Hepatocyte (in vitro differentiated cells): ENCODE measurements at places on chromosomes 4 and X.

GRCh38 chr4:138643827-138644226 is 371.8 kb upstream of the NOCT start:
- no peak for DNase-seq

GRCh38 chr4:144582975-144583374 is 63.0 kb upstream of the HHIP start:
- DNase-seq = peak; percentile 12

DNA sequence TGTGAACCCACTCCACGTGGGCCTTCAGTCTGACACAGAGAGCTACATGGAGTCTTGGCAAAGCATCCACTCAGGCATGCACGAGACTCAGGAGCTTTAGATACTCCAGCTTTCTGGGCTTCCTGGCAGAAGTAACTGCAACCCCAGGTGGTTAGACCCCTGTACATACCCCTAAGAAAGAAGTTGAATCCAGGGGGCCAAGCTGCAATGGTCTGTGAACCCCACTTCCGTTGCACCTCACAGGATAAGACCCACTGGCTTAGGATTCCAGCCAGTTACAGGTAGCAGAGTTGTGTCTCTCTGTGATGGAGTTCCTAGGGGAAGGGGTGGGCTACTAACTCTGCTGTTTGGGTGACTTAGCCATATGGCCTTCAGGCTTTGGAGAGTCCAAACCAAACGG is 21.4 kb upstream of the FAAH2 start:
- DNase-seq = no peak

DNA sequence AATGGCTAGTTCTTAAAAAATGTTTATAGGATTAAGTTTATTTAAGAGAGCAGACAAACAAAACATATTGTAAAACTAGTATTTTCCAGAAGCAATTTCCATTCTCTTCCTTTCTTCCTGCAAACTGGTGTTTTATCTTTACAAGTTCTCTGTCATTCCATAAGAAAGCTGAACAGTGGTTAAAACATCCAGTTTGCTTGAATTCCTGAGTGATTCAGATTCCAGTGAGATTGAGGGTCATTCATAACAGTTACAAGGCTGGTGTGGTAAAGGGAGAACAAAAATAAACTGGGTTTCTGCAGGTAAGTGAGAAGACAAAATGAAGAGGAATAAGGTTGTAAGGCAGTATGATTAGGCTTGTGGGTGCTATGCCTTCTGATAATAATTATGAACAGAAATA is 544.8 kb upstream of the DIPK2B start:
- DNase-seq = no peak

DNA sequence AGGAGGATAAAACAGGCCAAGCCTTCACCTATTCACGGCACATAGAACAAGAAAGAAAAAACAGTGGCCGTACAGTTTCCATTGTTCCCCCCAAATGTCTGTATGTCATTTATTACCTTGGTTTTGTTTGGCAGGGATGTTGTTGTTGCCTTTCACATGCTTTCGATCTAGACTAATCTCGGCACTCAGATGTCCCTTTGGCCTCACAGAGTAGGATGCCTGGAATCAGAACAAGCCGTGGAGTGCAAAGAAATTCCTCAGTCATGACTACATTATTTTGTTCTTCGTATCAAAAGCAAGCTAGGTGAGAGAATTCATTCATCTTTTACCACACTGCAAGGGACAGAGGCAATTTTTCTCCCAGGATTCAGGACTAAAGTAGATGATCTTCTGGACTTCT is 106.9 kb downstream of the SMIM20 start:
- DNase-seq = no peak

GRCh38 chrX:139287155-139287924 is 243.2 kb upstream of the F9 start:
- DNase-seq = peak; percentile 6

GRCh38 chrX:56564921-56565840 is 1.8 kb downstream of the UBQLN2 start:
- peak; percentile 4 for DNase-seq

DNA sequence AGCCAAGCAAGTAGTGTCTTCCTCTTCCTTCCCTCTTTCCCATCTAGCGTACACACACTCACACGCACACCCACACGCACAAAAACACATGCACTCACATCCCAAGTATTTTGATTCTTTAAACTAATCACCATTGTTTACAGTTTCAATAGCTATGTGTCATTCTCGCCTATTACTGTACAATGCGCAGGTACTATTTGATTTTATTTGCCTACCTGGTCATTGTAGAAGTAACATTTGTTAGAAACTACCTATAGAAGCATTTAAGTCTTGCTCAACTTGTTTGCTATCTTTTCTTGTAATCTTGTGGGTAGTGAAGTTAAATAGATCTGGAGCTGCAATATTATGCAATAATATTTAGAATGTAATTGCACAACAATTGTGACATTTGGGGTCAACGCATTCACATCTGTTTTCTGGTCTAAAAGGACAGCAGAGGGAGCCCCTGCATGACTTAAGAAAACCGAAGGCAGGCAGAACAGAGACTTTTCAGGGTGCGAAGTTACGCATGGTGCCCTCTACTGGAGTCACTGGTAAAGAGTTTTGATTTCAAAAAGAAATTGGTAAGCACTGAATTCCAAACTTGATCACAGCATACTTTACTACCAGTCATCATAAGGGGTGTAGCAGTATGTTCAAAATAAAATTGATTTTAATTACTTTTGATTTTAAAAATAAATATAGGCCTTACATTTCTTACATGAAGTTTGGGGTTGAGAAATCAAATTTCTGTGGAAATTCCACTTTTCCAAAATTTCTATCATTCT is 503.3 kb upstream of the FAM241A start:
- peak; percentile 92 for DNase-seq

GRCh38 chrX:111088628-111089027 is 7.4 kb upstream of the PAK3 start:
- no peak for DNase-seq

- peak; percentile 89 for DNase-seq
These were observed 143.9 kb downstream of the BCOR start for GRCh38 chrX:39953879-39954278.

DNA sequence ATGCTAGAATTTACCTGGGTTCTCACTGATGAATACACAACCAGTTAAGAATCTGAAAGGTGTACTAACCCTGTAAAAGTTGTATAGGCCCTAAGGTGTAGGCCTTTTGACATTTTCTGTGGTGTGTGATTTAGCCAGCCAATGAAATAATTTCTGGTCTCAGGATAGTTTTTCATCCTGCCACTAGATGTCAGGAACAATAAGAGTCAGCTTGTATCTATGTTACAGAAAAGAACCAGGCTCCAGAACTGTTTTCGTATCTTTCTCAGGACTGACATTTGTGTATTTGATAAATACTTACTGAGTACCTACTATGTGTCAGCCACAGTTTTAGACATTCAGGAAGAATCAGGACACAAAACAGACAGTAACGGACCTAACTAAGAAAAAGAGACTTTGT is 673.6 kb upstream of the TENM3 start:
- DNase-seq = peak; percentile 45

GRCh38 chr4:136748773-136749172 is 783.5 kb downstream of the PCDH18 start:
- DNase-seq = no peak

- DNase-seq = no peak
These were observed 34.9 kb downstream of the ZCCHC13 start for GRCh38 chrX:74338852-74339251.

DNA sequence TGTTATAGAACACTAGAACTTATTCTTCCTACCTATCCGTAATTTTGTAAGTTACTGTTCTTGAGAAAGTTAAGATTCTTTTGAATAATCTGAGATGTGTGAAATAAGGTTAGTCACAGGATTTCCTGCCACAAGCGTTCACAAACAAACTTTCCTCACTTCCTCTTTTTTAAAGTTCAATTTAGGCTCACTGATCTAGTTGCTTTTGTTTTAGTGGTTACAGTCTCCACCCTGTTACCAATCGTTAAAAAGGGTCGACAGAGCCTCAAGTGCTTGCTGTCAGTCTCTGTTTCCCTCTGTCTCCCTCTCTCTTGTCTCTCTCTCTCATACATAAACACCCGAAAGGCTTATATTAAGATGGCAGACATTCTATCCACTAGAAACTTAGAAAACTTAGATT is 35.9 kb upstream of the STK26 start:
- DNase-seq = no peak

- DNase-seq = no peak
These were observed 74.0 kb downstream of the GALNT7 start for GRCh38 chr4:173242466-173243250.

DNA sequence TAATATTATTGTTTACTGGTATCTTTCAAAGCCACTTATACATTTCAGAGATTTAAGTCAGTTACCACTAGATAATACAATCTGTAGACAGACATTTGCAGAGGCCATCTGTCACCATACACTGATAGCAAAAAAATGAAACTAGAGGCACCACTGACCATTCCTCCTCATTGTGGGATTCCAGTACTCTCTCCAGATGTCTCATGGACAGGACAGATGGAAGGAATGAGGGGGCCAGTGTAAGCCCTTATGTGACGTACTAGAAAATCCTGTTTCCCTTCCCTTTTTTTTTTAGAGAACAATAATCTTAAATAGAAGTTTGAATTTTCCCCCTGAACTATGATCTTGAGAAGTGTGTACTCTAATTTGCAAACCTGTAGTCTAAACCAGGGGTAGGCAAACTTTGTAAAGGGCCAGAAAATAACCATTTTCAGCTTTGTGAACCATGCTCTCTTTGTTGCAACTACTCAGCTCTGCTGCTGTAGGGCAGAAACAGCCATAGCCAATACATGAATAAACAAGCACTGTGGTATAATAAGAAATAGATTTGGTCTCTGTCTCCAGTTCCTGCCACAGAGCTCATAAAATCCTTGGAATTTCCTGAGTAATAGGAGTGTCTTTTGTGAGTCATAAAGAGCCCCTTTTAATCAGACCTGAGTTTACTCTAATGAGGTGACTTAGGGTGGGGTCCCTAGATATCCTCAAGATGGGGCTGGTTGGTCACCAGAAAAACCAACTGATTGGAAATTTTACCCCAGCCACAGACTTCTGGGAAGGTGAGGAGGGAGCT is 90.4 kb downstream of the MOSPD2 start:
- no peak for DNase-seq

DNA sequence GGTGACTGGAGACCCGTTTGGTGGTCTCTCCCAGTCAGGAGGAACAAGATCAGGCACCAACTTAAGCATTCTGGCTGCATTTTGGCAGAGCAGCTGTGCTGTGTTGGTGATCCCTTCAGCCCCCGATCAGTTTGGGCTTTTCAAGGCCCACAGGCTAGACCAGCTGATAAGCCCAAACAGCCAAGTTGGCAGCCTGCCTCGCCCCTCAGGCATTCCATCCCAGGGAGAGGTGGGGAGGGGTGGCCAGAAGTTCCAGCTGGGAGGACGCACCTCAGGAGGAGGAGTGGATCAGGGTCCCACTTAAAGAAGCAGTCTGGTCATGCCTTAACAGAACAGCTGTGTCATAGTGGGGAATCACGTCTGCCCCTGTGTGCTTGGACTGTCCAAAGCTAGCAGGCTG is 105.8 kb downstream of the CHIC1 start:
- no peak for DNase-seq

DNA sequence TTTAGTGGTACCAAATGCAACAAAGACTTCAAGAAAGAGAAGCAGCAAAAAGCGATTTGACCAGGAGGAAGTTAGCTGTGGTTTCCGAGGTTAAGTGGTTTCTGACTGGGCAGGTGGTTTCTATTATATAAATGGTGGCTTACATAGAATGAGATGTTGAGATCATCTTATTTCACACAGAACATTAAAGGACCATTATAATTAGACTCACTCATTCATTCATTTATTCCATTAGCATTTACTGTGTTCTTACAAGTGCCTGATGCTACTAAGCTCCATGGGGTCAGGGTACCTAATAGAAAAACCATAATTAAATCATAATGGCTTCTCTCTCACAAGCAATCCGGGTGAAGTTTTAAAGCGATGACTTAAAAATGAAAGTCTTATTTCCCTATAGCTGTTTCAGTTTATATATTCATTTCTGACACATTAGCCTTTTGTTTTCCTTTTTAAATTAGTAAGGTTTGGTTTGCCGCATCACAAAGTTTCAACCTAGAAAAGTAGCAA is 10.6 kb downstream of the TSPAN6 start:
- DNase-seq = no peak

GRCh38 chrX:56125946-56126345 is 106.2 kb upstream of the KLF8 start:
- DNase-seq = no peak

- DNase-seq = no peak
These were observed 107.8 kb upstream of the NKX1-1 start for GRCh38 chr4:1513936-1514483.

DNA sequence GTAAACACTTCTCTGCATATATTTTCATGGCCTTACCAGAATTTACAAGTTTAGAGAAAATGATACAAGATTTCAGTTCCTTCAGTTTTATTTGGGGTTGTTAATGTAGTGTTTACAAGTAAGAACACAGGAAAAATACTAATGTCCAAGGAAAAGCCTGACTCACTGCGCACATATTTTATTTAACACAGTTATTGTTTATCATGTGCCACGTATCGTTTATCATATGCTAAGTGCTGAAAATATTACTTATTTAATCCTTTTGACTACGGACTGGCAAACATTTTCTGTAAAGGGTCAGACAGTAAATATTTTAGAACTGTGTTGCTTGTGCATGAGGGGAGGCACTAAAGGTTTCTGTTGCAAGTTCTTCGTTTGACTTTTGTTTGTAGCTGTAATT is 794 bp downstream of the HSD17B13 start:
- no peak for DNase-seq

- DNase-seq = no peak
These were observed 11.0 kb downstream of the TRMT10A start for GRCh38 chr4:99552872-99553271.

GRCh38 chr4:107404591-107405300 is 315.3 kb downstream of the PAPSS1 start:
- DNase-seq = no peak

DNA sequence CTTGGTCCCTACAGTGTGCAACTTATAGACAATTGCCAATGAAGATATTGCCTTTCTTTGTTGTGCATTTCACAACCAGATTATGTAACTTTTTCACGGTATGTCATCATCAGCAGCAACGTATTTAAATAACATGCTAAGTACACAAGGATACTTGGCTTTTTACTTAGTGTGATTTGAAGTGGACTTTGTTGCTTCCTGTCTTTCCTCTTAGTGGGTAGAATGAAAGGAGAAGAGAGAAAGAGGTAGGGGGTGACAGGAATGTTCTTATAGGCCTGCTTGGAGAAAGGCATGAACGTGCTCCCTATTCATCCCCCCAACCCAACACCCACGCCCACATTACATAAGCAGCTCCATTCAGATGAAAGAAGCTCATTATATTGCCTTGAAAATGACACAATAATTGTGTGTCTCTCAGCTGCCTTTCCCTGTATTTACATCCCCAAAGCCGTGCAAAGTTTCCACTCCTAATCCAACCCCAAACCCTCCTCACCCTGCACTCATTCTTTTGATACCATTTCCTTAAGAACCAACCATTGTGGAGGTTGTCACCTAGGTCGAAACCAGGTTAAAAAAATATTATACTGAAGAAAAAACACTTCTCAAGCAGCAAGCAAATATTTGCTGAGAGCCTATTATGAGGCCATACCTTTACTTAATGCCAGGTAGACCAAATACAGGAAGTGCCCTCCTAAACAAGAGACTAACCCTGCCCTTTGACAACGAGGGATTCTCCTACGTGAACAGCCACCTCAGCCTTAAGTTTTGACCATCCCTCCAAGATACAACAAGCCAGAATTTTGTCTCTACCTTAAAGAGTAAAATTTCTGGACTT is 25.2 kb upstream of the GK start:
- DNase-seq = peak; percentile 13
